ENCODE measurements at places on chromosomes 1 and 21.

DNA sequence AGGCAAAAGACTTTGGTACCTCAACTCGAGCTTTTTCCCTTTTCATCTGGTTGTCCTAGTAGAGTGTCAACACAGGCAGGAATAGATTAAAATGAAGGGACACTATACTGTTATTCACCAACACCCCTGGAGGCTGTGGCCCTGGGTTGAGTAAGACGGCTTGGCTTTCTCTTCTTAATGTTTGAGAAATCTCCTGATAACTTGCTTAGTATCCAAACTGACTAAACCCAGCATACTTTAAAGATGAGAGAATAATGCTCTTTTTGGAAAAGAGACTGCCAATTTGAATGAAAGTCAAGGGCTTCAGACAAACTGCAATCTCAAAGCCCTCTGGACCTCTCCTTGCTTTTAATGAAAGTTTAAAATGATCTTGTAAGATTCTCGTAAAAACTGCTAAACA lies 2.6 kb upstream of the SLC30A1 start:
- no peak for DNase-seq

- DNase-seq = no peak
Observed at GRCh38 chr1:21667348-21668231, 1.6 kb downstream of the RAP1GAP start.

- no peak for DNase-seq
Observed at GRCh38 chr1:101219924-101220870, 16.6 kb upstream of the S1PR1 start.

GRCh38 chr1:153962088-153963029 lies 978 bp downstream of the SLC39A1 start:
- no peak for DNase-seq

DNA sequence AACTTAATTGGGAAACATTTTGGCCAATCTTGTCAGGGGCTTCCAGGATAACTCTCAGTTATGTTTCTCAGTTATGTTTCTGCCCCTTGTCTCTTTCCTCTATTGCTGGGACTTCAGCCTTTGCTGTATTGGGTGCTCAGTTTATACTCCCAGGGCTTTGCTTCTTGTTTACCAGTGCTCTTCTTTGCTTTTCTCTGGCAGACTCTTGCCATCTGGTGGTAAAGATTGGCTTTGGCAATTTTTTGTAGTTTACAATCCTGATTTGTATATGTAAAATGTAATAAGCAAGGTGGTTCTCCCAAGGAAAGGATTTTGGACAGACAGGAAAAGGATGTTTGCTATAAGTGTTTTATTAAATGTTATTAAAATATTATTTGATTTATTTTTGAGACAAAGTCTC lies 37.9 kb downstream of the FABP3 start:
- DNase-seq = no peak

DNA sequence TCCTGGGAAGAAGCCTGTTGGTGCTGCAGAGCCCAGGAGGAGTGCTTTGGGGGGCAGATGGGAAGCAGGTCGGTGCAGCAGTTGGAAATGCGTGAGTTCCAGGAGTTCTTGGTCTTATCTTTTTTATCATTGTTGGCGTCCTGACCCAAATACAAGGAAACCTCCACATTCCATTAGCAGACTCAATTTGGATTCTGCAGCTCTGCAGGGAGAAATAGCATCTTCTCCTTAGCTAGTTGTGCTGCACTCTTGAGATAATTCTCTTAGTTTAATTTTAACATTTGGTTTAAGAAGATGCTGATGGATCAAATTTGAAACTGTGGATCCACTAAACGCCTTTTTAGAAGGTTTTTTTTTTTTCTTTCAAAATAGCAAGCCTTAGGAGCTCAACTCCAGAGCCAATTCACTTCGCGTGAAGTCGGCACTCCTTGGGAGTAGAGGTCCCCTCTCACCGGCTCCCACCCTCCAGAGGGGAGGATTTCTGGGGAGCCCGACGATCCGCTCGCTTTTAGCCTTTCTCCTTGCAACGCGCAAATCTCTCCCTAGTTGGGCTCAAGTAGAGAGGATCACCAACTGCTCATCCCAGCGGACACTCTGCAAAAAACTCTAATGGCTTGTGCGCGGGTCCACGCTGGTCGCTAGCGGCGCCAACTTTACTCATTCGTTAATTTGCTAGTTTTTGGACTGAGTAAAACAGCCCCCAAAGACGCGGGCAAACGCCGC lies 1.3 kb downstream of the PLD5 start:
- no peak for DNase-seq

- no peak for DNase-seq
Observed at GRCh38 chr1:234570329-234571120, 39.5 kb downstream of the IRF2BP2 start.

All from DMS79 (cell line).